ENCODE measurements at places on chromosomes 16 and 17.

GRCh38 chr16:68362262-68362913 is 51.6 kb downstream of the PRMT7 start:
- DNase-seq: no peak

- no peak for DNase-seq
Observed at GRCh38 chr17:50875074-50875473, 8.9 kb upstream of the TOB1 start.

- DNase-seq: peak; percentile 94
Observed at GRCh38 chr17:77400445-77400870, 259.7 kb downstream of the SEC14L1 start.

DNA sequence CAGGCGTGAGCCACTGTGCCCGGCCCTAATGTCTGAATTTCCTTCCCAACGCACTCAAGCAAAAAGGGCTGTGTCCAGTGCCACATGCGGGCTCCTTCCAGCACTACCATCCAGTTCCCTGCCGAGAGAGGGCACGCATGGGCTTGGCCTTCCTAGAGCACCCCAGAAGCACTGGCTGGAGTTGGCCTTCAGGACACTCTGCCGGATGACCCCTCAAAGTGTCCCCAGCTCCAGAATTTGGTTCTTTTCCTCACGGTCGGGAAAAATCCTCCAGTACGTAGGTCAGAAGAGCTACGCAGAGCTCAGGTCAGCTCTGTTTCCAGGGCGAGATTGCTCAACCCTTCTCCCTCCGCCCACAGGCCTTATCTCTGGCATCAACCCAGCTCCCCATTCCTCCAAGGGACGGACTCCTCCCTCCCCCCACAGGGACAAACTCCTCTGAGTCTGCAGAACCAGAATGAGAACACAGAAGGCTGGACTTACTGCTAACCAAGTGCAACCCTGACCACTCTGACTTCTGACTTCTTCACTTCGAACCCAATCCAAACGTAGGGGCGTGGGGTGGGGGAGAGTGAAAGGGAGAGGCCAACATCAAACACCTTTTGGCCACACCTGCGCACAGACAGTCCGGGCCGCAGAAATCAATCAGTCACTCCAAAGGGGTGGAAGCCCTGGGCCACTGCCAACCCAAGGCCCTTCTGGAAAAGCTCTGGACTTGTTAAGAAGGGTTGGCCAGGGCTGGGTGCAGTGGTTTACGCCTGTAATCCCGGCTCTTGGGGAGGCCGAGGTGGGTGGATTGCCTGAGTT is 3.6 kb downstream of the CDC42EP4 start:
- no peak for DNase-seq

DNA sequence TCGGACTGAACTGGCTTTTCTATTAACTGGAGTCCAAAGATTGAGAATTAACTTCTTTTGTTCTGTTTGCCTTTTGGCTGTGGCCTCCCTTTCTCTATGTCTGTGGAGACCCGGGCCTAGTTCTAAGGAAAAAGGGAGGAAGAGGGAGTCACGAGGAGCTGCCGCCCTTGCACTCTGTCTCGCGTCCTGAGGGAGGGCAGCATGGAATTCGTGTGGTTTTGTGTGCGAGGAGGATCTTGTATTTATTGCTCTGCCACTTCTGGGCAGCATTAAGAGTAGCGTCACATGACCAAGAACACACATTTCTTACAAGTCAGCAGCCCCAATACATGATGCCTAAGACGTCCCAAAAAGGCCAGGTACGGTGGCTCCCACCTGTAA is 23.6 kb downstream of the METTL22 start:
- no peak for DNase-seq

DNA sequence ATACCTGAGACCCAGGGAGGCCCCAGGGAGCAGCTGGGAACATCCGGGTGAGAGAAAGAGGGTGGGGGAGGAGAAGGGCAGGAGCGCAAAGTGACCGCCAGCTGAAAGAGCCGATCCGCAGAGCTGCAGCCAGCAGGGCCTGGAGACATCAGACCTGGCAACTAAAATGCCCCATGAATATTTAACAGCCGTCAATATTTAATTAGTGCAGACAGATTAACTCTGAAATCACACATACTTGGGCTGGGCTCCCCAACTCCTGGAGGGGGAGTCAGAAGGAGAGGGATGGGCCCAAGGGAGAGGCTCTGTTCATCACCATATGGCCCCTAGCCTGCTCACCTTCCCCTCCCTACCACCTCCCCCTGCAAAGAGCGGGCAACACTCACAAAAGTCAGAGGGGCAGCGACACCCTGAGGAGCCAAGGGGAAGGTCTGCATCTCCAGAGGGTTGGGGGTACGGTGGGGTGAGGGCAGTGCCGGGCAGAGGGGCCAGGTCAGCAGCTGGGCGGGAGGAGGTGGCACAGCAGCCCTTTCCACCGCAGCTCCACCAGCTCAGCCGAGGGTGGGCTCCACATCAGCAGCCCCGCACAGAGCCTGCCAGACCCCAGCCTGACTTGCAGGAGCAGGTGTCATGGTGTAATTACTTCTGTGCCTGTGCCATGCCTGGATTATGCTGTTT is 61.9 kb upstream of the CCL1 start:
- DNase-seq: no peak

- no peak for DNase-seq
Observed at GRCh38 chr16:25135254-25135878, 23.8 kb downstream of the LCMT1 start.

- DNase-seq: no peak
Observed at GRCh38 chr17:78325076-78325687, 34.7 kb downstream of the SOCS3 start.

DNA sequence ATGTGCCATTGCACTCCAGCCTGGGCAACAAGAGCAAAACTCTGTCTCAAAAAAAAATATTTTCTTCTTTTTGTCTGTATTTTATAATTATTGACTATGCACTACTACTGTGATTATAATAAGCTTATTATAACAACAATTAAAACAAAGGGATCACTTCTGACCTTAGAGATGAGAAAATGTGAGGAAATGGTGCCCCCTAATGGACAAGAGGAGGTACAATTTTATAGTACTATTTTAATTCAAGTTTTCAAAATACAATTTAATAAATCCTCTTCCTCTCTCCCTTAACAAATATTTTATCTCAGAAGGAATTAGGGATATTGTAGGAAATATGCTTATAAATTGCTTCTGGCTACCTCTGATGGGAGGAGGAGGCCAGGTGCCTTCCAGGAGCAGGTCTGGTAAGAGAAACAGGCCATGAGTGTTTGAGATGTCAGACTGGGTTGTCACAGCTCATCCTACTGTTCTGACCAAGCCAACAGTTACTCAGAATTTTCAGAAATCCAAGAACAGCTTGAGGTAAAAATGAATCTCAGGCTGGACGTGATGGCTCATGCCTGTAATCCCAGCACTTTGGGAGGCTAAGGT is 14.0 kb downstream of the VPS53 start:
- no peak for DNase-seq

GRCh38 chr16:13110124-13110796 is 208.9 kb downstream of the SHISA9 start:
- DNase-seq: no peak

DNA sequence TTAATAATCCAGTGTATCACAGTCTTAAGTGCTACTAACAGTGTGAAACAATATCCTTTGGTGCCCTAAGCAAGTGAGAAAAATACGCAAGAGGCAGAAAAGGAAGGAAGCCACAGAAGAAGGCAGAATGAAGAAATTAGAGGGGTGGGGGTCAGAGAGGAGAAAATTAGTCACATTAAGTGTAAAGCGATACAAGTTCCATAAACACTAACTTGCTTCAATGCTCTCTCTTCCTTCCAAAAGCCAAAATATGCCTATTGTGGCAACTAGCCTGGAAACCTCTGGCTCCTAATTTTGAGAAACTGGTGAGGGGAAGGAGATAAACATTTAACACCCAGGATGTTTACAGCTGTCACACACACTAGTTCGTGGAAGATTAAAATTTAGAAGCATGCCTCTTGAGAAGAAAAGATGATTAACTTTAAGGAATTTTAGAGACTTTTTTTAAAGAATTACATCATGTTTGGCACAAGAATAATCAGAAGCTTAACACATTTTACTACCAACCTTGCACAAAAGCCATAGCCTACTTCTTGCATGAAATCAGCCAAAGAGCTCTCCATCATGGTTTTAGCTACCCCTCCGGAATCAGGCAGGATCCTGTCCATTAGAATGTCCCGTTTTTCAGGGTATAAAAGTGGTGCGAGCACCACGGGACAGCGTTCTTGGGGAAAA is 44.7 kb downstream of the CNOT1 start:
- DNase-seq: no peak

- no peak for DNase-seq
Observed at GRCh38 chr16:12398029-12398682, 405.5 kb downstream of the CPPED1 start.

DNA sequence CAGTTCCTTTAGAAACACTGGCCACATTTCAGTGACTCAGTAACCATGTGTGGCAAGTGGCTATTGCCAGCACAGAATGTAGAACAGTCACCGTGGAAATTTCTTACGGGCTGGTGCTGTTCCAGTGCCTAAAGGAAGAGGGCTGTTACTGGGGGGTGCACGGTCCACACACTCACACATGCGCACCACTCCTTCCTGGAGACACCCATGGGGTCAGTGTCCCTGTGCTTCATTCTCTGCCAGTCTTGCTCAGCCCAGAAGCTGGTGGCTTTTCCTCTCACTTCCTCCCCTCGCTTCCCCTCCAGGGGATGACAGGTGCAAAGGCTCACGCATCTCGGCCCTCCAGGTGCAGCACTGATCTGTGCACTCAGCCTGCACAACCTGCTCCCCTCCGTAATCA is 115.6 kb downstream of the CCDC182 start:
- no peak for DNase-seq

DNA sequence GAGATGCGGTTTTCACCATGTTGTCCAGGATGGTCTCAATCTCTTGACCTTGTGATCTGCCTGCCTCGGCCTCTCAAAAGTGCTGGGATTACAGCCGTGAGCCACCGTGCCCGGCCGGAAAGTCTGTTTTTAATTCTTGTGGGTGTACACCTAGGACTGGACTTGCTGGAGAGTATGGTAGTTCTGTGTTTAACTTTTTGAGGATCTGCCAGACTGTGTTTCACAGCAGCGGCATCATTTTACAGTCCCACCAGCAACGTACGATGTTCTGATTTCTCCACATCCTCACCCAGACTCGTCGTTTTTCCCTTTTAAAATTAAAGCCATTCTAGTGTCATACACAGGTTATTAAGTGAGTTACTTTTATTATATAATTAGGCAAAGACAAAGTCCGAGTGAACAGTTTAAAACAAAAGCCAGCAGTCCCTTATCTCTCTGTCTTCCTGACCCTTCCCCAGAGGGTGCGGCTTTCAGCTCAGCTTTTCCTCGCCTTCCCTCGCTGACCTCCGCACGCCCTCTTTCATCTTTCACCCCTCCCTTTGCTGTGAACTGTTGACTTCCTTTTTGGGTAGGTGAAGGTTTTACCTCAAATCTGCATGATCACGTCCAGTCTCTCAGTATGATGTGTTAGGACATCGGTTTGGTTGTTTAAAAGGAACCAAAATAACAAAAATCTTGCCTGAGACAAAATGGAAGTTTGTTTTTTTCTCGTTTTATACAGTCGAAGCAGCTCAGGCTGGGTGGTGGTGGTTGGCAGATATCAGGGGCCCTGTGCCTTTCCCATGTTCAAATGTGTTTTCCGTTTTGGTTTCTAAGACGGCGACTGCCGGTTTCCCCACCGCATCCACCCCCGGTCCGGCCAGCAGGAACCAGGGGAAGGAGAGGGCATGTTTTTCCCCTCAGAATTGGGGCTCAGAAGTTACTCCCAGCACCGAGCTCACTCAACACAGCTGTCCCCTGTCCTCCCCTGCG is 18.0 kb downstream of the FAM234A start:
- no peak for DNase-seq

GRCh38 chr16:57060323-57061083 is 31.9 kb upstream of the CPNE2 start:
- no peak for DNase-seq

- no peak for DNase-seq
Observed at GRCh38 chr17:15516150-15516549, 47.1 kb downstream of the TVP23C start.

DNA sequence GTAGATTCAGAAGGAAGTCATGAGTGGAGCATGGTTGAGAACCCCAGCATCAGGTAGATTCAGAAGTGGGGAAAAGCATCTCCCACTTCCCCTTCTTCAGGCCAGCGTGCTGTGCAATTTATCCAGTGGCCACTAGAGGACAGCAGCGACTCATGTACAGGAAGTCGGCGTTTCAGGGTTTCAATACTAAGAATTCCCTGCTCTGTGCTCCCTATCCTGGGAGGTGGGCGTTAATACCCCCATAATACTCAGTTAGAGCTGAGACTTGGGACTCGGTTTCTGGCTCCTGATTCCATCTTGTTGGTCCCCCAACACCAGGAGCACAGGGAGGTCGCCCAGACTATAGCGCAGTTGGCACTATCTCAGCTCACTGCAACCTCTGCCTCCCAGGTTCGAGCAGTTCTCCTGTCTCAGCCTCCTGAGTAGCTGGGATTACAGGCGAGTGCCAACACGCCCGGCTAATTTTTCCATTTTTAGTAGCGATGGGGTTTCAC is 75.3 kb upstream of the AMZ2 start:
- DNase-seq: peak; percentile 88

- DNase-seq: peak; percentile 71
Observed at GRCh38 chr17:48113201-48113676, 5.7 kb downstream of the SNX11 start.

DNA sequence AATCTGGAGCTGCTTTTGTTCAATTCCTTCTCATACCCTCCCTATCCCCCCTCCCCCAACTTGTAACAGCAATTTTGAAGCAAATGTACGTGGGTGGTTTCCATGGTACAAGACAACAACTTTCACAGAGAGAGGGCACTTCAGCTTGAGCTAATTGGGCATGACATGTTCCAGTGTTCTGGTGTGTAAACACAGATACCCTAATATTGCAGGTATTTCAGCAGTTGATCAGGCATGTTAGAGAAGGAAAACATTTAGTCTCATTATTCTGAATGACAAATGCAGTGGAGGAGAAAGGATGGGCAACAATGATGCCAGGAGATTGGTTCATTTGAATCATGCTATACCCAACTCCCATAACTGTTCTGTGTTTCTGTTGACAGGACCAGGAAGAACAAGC is 137.5 kb downstream of the TRIM37 start:
- no peak for DNase-seq

- no peak for DNase-seq
Observed at GRCh38 chr16:51565184-51565583, 414.1 kb upstream of the SALL1 start.

DNA sequence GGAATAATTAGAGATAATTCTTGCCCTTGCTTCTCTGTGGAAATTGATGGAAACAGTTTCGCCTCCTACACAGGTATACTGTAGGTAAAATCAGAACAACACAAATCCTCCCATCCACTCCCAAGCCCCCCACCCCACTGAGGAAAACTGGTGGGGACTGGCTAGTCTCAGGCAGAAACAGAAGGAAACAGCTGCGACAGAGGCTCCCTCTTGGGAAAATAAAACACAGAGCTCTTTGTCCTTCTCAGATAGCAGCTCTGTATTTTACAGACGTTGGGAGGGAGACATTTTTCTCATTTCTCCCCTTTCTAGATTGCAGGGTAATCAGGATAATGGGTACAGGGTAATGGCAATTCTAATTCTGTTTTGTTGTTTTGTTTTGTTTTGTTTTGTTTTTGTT is 1.1 kb downstream of the SLFN13 start:
- no peak for DNase-seq

- DNase-seq: no peak
Observed at GRCh38 chr17:77392376-77393273, 251.9 kb downstream of the SEC14L1 start.
